ENCODE measurements at places on chromosomes 5 and 9. TPM values are rescaled to one million over a fixed set of nuclear protein-coding genes. Genes with fewer than 3 reads are reported as not detected.

Gene TAF1L
- not detected for total RNA-seq

Gene FAM53C
- total RNA-seq: 33.5 TPM

Gene RAB24
- total RNA-seq: 24.3 TPM

Gene ARL14EPL
- total RNA-seq: not detected

Gene PCDHB3
- total RNA-seq: not detected

Gene PTPRD
- total RNA-seq: 0.23 TPM

Gene NACC2
- total RNA-seq: 12.0 TPM

Gene SV2C
- 0.14 TPM for total RNA-seq

Gene PNPLA7
- 0.28 TPM for total RNA-seq

Gene FOXI1
- total RNA-seq: not detected

Gene TRAF1
- total RNA-seq: 0.42 TPM

Gene RNF183
- 0.21 TPM for total RNA-seq

Gene GTF2H2C
- 16.4 TPM for total RNA-seq

Gene GABRP
- 0.35 TPM for total RNA-seq

Gene PCDHA10
- not detected for total RNA-seq

Gene GCNT1
- 16.3 TPM for total RNA-seq

Gene MLANA
- total RNA-seq: not detected

Gene IFNA21
- not detected for total RNA-seq

Gene SLC6A19
- total RNA-seq: not detected

Gene GFI1B
- total RNA-seq: not detected

Gene ZNF366
- total RNA-seq: not detected

Gene FAM114A2
- total RNA-seq: 6.6 TPM

Gene GABRA6
- not detected for total RNA-seq

Gene SHISAL2B
- not detected for total RNA-seq

Gene ARHGEF28
- total RNA-seq: 15.7 TPM

Gene PCDHGB7
- total RNA-seq: 4.1 TPM

Gene SLC24A2
- under 0.01 TPM for total RNA-seq

Gene CDKN2A
- total RNA-seq: 18.5 TPM

Gene SLC44A1
- 17.8 TPM for total RNA-seq

Gene SMIM32
- not detected for total RNA-seq

Gene ARID3C
- not detected for total RNA-seq

Gene DMRT3
- not detected for total RNA-seq

Gene PDGFRB
- 3.9 TPM for total RNA-seq

Gene CCL28
- 1.2 TPM for total RNA-seq

Gene SLC6A7
- total RNA-seq: not detected

Gene CCDC171
- total RNA-seq: 0.49 TPM

Gene CBY3
- total RNA-seq: not detected

Gene PLPPR1
- not detected for total RNA-seq

Gene KIF4B
- total RNA-seq: not detected

Gene DBN1
- 126 TPM for total RNA-seq

Gene GDA
- total RNA-seq: 0.33 TPM

Gene ADAMTS6
- 2.2 TPM for total RNA-seq

Gene SPINK7
- total RNA-seq: 4.2 TPM

Gene PCDHA11
- total RNA-seq: not detected

Gene TBCA
- 303 TPM for total RNA-seq

Gene MCTP1
- total RNA-seq: 1.3 TPM

Gene HK3
- total RNA-seq: not detected

Gene GNG10
- total RNA-seq: 66.0 TPM

Gene CNTFR
- 0.42 TPM for total RNA-seq

Gene ADAMTSL2
- not detected for total RNA-seq

Gene PIP5K1B
- 0.28 TPM for total RNA-seq

Gene KLF4
- total RNA-seq: 65.8 TPM

Gene POU5F2
- 0.33 TPM for total RNA-seq

Gene C9orf85
- 12.9 TPM for total RNA-seq

Gene NDUFS4
- total RNA-seq: 124 TPM

Gene FBP1
- 0.21 TPM for total RNA-seq

Gene CDC20B
- total RNA-seq: not detected

Gene LECT2
- not detected for total RNA-seq

All from airway epithelial cell (primary cell).